ENCODE measurements at places on chromosomes 12 and 14. TPM values are rescaled to one million over a fixed set of nuclear protein-coding genes. Genes with fewer than 3 reads are reported as not detected.

WDHD1 gene
- total RNA-seq: 11.7 TPM

CPNE6 gene
- not detected for total RNA-seq

WASHC3 gene
- 31.3 TPM for total RNA-seq

SCNN1A gene
- 15.6 TPM for total RNA-seq

TEX22 gene
- total RNA-seq: 0.19 TPM

HVCN1 gene
- total RNA-seq: 0.77 TPM

IL26 gene
- not detected for total RNA-seq

AP4S1 gene
- total RNA-seq: 8.8 TPM

MYO1H gene
- not detected for total RNA-seq

TMEM30B gene
- total RNA-seq: 0.27 TPM

DDN gene
- 0.77 TPM for total RNA-seq

Measured in A549 treated with CORT108297 at 1 μM for 4 hours (cell line).